ENCODE measurements at places on chromosomes 2 and 18.
A peak's percentile ranks its signal among the peaks of the same experiment; 100 is the strongest.

DNA sequence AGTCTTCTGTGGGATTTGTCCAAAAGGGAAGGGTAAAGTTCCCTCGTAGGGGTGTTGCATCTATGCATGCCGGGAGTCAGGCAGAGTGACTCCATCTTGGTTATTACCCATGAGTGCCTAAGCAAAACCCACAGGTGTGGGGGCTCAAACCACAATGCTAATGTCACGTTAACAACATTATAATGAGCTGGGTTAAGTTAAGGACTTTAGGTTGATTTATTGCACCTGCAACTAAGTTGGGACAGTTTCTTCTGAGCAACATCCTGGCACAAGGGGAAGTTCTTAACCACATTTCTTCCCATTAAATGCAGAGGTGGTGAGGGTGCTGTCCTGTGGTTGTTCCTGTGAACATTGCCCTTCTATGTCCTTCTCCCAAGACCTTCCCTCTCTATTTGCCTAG, 1596.8 kb upstream of the SLC39A10 start:
- no peak for DNase-seq

GRCh38 chr2:38806015-38806732, 28.2 kb downstream of the GEMIN6 start:
- DNase-seq = no peak

DNA sequence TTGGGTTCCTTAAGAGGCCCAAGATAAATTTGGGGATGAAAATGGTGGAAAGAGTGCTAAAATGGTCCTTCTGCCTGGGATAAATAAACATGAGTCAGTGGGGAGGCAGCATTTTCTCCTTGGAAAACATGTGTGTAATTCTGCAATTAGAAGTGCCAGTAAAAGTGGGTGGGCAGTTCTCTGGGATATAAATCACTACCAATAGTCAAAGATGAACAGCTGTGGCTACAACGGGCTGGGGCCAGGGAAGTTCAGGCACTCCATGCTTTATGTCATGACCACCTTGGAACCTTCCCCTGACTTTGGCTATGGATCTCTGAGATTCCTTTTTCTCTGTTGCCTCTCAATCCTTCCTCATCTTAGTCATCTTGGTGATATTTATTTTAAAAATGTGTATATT, 56.5 kb upstream of the CYRIA start:
- no peak for DNase-seq

DNA sequence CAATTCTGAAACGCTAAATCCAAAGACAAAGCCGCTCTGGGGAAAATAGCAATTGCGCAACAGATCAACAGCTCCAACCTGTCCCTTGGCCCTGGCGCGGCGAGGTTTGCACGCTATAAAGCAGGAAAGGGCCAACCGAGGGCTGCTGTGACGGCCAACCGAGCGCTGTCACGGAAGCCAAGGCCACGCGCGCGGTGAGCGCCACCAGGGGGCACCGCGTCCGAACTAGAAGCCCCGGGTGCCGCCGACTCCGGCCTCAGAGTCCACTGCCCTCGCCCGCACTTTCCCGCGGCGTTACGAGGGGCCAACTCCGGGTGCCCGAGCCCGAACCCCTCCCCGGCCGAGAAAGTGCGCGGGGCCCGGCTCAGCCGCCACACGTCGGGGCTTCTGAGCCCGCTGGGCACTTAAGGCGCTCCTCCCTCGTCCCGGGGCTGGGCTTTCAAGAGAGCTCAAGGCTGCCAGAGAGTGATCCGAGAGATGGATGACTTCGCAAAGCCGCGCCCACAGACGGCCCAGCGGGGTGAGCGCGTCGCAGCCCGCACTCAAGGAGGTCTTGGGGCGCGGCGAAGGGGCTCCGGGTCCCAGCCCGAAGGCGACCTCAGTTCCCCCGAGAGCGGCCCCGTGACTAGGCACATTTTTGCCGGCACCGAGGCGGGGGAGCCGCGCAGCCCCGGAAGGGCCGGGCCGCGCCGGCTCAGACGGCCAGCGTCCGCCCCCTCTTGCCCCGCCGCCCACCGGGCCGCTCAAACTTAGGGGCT, 897 bp downstream of the NFE2L2 start:
- DNase-seq = peak; percentile 99
